Purkinje cell (primary cell): ENCODE measurements at places on chromosomes 6 and 20. TPM values are rescaled to one million over a fixed set of nuclear protein-coding genes. Genes with fewer than 3 reads are reported as not detected.

Gene CALHM4
- not detected in 2 replicates for polyA plus RNA-seq

Gene CRISP2
- not detected in 2 replicates for polyA plus RNA-seq

Gene DDRGK1
- polyA plus RNA-seq: 36.2 and 44.5 TPM in 2 replicates

Gene TMEM74B
- 1.8 and 1.9 TPM in 2 replicates for polyA plus RNA-seq

Gene LINC00237
- polyA plus RNA-seq: not detected in 2 replicates

Gene SPINT4
- not detected in 2 replicates for polyA plus RNA-seq

Gene ATP9A
- 7.5 and 15.6 TPM in 2 replicates for polyA plus RNA-seq

Gene POM121L2
- polyA plus RNA-seq: not detected in 2 replicates

Gene ZSWIM1
- polyA plus RNA-seq: 1.1 and 2.1 TPM in 2 replicates
